ENCODE measurements at places on chromosomes 6 and 20.

GRCh38 chr6:43645613-43645964 lies 753 bp downstream of the RSPH9 start:
- no peak for DNase-seq

DNA sequence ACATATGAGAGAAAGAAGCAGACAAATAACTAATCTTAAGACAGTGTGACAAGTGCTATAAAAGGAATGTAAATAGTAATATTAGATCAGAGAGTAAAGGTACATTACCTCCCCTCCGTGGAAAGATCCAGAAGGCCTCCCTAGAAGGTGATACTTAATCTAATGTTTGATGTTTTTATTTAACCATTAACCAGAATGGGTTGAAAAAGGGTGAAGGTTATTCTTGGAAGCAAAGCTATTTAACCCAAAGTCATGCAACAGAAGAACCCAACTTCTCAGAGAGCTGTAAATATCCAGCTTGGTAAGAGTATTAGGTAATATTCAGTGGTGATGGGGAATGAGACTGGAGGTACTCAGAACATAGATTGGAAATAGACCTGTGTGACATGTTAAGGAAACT lies 68.0 kb upstream of the HIVEP1 start:
- no peak for DNase-seq

GRCh38 chr20:52983726-52984450 lies 11.7 kb downstream of the TSHZ2 start:
- DNase-seq = no peak

- no peak for DNase-seq
Observed at GRCh38 chr6:45504947-45505346, 127.2 kb upstream of the SUPT3H start.

DNA sequence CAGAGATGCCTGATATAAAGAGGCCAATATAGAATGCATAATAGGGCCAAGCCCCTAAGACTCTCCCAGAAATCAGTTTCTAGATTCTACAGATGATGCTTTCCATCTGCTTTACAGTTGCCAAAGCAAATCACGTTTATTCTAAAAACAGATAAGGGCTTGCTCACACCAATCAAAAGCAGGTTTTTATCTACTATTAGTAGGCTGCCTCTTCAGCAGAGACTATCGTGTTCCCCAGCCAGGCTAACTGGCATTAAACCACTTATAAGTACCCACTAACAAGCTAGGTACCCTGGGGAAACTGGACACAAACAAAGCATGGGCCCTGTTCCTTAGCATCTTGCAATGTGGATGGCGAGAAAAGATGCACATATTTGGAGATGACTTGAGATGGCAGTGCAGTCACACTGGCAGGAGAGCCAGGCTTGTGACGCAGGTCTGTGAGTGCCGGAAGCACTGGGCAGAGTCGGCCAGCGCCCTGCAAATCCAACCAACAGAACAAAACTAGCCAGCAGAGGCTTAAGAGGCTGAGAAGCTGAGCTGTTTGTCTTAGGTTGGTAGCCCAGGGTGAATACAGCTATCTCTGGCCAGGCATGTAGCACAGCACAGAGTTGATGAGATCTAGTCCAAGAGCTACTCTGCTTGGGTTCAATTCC lies 73.4 kb downstream of the GFOD1 start:
- peak; percentile 58 for DNase-seq

Data from suppressor macrophage (primary cell).